NCI-H526 (cell line): ENCODE measurements at places on chromosomes 11 and 22.

DNA sequence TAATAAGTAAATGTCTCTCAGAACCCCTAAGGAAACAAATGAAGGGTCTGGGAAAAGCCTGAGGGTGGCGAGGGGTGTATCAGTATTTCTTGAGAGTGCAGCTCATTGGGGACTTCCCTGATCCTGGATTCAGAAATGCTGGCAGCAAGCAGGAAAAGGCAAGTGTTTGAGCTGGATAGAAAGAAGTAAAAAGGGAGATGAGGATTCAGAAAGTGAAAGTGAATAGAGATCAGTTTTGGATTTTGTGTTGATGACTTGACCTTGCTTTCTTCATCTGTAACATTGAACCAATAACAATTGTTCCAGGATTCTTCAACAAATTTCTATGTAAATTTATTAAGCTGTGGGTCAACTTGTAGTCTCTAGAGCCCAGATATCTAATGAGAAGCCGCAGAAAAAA, 66.9 kb upstream of the CTSC start:
- no peak for DNase-seq

DNA sequence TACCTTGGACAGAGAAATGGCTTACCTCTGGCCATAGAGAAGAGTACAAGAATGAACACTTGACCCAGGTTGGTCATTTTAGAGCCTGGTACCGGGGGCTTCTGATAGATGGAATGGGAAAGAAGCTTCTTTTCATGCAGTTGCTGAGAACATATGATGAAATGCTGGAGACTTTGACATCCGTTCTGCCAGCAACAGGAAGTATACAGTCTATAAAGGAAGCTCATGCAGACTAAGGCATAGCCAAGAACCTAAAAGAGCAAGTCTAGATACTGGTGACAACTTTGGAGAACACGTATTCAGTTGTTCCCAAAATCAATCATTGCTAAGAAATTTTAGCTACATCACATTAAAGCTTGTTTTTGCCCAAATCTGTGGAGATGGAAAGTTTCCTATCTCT, 894.6 kb downstream of the METTL15 start:
- no peak for DNase-seq

GRCh38 chr11:82308979-82309378, 424.7 kb downstream of the FAM181B start:
- DNase-seq: no peak

DNA sequence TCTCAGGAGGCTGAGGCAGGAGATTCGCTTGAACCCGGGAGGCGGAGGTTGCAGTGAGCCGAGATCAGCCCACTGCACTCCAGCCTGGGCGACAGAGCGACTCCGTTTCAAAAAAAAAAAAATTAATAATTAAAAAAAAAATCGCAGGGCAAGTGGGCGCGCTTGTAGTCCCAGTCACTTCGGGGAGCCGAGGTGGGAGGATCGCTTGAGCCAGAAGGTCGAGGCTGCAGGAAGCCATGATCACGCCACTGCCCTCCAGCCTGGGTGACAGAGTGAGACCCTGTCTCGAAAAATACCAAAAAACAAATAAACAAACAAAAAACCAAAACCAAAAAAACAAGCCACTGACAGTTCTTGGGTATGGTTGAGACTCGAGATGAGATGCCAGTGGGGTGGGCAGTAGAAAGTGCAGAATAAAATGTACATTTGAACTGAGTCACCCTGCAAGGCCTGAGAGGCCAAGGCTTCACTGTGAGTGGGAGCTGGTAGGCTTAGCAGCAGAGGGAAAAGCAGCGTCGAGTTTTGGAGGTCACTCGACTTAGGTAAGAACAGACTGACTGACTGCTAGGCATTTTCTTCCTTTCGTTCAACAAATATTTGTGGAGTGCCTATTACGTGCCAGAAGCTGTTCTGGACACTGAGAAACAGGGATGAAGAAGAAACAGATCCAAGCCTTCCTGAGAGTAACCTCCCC, 635 bp upstream of the LDHA start:
- peak; percentile 56 for DNase-seq

DNA sequence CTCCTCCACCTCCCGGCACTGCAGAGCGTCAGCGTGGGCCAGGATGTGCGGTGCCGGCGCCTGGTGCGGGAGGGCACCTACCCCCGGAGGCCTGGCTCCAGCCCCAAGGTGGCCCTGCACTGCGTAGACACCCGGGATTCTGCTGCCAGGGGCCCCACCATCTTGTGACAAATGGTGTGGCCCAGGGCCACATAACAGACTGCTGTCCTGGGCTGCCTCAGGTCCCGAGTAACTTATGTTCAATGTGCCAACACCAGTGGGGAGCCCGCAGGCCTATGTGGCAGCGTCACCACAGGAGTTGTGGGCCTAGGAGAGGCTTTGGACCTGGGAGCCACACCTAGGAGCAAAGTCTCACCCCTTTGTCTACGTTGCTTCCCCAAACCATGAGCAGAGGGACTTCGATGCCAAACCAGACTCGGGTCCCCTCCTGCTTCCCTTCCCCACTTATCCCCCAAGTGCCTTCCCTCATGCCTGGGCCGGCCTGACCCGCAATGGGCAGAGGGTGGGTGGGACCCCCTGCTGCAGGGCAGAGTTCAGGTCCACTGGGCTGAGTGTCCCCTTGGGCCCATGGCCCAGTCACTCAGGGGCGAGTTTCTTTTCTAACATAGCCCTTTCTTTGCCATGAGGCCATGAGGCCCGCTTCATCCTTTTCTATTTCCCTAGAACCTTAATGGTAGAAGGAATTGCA, 13.5 kb downstream of the TSKU start:
- no peak for DNase-seq

GRCh38 chr11:67731583-67731982, 57.2 kb upstream of the ALDH3B2 start:
- DNase-seq: peak; percentile 67

DNA sequence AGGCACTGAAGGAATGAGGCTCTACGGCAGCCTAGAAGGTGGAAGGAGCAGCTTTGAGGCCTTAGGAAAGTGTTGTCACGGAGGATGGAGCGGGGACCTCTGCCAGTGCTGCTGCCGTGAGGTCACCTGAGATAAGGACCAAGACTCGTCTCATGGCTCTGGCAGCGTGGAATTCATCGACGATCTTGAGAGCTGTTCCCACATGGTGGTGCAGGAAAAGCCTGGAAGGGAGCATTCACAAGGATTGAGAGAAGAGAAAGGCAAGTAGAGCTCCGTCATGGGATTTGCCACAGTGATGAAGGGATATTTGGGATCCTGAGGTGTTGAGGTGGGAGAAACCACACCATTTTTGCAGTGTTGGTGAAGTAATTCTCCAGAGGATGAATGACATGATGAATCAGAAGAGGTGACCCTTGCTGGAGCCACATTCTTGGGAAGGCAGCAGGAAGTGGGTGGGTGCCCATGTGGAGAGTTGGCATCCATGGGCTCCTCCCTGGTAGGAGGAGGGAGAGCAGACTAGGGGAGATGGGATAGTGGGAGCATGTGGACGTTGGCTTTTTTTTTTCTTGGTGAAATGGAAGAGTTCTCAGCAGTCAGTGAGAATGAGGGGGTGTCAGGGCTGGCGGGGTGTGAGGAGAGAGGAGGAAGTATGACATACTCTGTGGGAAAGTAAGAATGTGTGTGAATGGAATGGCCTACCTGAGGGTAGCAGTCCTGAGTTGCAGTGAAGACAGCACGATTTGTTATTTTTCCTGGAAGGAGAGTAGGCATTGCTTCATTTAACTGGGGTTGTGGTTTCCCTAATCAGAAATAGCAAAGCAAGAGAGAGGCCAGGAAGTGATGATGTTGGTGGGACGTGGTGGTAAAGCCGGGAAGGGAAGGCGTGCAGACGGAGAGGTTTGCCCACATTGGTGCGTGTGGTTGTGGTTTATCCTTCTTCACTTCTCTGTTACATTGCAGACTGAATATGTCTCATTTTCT, 11.1 kb downstream of the PPP6R3 start:
- no peak for DNase-seq

GRCh38 chr22:24948356-24949202, 2.1 kb upstream of the LHFPL7 start:
- no peak for DNase-seq

DNA sequence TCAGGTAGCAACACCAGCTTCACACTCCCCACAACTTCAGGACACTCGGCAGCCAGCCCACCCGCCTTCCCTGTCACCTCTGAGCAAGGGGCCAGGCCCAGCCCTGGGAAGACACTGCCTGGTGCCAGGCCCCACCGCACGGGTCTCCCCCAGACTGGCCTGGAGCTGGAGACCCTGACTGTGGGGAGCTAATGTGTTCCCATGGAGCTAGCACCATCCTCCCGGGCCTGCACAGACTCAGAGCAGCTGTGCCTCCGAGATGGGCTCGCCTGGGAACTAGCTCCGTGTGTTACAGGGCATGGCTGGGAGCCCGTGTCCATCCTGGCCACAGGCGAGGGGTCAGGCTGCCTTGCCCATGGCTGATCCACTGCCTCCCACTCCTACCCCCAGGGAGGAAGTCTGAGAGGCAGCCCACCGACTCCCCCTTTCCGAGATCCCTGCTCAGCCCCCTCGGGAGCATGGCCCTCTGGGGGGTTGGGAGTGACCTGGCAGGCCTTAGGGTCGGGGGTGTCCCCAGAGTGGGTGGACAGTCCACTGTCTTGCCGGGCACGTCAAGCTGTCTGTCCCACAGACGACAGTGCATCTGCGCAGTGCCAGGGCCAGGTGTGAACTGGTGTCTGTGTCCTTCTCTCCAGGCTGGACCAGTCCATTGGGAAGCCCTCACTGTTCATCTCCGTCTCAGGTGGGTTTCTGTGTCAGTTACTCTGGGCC, 76.7 kb upstream of the KCNQ1OT1 start:
- no peak for DNase-seq

DNA sequence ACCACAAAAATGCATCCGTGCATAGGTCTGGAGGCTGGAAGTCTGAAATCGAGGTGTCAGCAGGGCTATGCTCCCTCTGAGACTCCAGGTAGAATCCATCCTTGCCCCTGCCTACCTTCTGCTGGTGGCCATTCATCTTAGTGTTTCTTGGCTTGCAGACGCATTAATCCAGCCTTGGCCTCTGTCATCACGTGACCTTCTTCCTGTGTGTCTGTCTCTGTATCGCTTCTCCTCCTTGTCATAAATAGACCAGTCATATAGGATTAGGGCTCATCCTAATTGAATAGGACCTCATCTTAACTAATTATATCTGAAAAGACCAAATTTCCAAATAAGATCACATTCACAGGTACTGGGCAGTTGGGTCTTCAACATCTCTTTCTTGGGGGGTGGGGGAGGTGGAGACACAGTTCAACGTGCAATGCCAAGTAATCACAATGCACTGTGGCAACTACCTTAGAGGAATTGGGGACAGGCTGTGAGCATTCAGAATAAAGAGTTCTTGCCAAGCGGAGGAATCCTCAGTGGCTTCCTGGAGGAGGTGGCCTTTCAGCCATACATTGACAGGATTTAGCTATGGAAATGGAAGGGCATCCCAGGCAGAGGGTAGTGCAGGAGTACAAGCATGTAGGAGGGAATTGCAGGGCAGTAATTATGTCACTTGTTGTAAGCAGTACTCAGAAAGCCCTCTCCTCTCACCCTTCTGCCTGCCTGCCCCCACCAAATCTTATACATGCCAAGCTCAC, 96.2 kb upstream of the SYT13 start:
- DNase-seq: no peak

- DNase-seq: no peak
Measured at GRCh38 chr11:65953471-65953870, 8.1 kb upstream of the SART1 start.

GRCh38 chr11:41920374-41920773, 460.9 kb upstream of the LRRC4C start:
- no peak for DNase-seq

DNA sequence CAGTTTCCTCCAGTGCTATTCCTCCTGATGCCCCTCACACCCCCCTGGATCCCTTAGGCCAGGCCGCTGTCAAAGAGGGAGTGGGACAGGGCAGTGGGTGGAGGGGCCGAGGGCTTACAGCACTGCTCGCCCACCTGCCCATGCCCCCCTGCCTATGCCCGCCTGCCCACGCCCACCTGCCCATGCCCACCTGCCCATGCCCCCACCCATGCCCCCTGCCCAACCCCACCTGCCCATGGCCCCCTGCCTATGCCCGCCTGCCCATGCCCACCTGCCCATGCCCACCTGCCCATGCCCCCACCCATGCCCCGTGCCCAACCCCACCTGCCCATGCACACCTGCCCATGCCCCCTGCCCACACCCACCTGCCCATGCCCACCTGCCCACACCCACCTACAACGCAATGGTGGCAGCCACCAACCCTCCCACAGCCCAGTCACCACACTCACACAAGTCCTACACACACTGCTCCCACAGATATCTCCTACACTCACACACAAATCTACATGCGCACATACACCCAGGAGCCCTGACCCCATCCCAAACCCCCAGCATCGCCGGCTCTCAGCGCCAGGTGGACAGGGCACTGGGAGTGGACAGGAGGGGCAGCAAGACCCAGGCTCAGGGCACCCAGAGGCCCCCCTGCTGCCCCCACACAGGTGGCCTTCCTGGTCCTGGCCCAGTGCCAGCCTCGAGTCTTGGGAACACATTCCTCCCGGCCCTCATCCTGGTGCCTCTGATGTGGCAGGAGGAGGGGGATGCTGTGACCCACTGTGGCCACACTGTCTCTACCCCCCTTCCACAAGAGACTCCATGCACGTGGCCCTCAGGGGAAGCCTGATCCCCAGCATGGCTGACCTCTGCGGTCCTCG, 61.8 kb downstream of the CYTH4 start:
- DNase-seq: no peak

DNA sequence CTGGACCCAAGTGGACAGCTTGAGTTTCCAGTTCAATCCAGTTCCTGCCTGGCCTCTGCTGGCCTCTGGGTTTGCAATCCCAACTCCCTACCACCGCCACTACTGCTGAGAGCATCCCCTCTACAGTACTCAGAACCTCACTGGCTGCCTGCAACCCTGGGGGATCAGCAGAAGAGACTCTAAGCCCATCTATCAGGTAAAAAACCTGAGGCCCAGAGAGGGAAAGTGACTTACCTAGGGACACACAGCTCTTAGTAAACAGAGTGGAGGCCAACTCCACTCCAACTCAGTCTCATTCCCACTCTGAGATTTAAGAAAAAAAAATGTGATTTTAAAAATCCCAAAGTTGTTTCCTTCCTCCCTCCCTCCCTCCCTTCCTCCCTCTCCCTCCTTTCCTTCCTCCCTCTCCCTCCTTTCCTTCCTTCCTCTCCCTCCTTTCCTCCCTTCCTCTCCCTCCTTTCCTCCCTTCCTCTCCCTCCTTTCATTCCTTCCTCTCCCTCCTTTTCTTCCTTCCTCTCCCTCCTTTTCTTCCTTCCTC, 34.5 kb downstream of the APOL3 start:
- DNase-seq: peak; percentile 33
